ENCODE measurements at places on chromosomes 5 and 9.
A peak's percentile ranks its signal among the peaks of the same experiment; 100 is the strongest.

- DNase-seq = peak; percentile 62
These were observed 35.7 kb downstream of the EXD3 start for GRCh38 chr9:137387114-137387890.

GRCh38 chr9:33942471-33943083 lies 106.1 kb downstream of the UBAP2 start:
- no peak for DNase-seq

DNA sequence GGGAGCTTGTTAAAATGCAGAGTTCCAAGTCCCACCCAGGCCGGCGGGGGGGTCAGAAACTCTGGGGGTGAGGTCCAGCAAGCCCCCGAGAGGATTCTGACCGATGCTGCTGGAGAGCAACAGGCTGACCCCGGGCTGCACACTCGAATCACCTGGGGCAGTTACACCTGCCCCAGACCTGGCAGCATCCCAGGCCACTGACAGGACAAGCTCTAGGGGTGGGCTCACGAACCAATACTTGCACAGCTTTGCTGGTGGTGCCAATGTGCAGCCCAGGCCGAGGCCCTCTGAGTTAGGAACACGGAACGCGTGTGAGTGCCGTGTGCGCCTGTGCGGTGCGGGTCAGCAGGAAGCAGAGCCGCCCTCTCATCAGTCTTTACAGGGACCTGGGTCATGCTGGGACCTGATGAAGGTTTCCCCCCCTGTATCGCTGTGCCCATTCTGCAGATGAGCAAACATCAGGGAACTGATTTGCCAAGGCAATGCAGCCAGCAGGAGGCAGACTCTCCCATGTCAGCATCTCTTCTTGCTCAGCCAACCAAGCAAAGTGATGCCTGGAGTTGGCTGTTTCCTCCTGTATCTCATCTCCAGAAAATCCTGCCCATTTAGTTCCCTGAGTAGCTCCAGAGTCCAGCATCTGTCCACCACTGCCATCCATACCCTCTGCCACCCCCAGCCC lies 16.3 kb downstream of the FAM163B start:
- DNase-seq = peak; percentile 49

GRCh38 chr5:3139499-3139931 lies 388.0 kb upstream of the IRX2 start:
- DNase-seq = no peak

DNA sequence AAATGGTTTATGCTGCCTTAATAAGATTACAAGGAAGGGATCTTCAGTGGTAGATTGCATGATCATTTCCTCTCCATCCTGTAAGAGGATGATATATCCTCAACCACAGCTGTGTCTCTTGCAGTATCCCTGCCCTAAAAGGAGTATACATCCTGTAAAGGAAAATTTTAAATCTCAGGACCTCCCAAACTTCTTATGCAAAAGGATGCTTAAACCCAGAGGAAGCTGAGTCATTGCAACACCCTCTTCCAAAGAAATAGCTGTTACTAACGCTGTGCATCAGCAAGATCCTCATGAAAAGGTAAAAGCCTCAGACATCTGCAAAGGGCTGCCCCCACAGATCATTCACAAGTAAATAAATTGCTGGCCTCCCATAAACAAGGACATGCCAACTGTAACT lies 599.0 kb downstream of the PRELID2 start:
- no peak for DNase-seq

- DNase-seq = no peak
These were observed 207.9 kb downstream of the CNTLN start for GRCh38 chr9:17342696-17343095.

GRCh38 chr5:140631831-140632365 lies 1.1 kb downstream of the CD14 start:
- DNase-seq = peak; percentile 48

DNA sequence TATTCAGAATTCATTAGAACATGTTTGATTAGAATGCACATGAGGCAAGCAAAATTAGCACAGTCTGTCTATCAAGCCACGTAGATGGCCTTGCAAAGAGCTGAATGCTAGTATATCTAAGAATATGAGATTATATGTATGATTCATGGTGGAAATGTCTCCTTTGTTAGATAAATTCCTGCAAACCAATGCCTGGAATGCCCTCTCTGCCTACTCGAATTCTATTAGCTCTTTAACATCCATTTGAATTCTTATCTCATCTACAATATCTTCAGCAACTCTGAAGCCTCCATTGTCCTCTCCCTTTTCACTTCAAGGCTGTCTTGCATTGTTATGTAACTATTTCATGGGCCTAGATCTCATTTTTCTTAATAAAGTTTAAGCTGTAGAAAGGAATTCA lies 205.5 kb downstream of the TMC1 start:
- no peak for DNase-seq

- DNase-seq = no peak
These were observed 18.8 kb downstream of the GLE1 start for GRCh38 chr9:128523199-128523925.

- no peak for DNase-seq
These were observed 18.0 kb downstream of the TMEM38B start for GRCh38 chr9:105712297-105712696.

GRCh38 chr9:37899041-37899440 lies 4.9 kb downstream of the SLC25A51 start:
- no peak for DNase-seq
